Stimulated activated CD4-positive, alpha-beta T cell treated with anti-CD3 and anti-CD28 coated beads, Interleukin-12 subunit alpha, Interleukin-12 subunit beta, amount 100 ng/mL, for 4 hours (primary cell): ENCODE measurements at places on chromosomes 7 and 10.

DNA sequence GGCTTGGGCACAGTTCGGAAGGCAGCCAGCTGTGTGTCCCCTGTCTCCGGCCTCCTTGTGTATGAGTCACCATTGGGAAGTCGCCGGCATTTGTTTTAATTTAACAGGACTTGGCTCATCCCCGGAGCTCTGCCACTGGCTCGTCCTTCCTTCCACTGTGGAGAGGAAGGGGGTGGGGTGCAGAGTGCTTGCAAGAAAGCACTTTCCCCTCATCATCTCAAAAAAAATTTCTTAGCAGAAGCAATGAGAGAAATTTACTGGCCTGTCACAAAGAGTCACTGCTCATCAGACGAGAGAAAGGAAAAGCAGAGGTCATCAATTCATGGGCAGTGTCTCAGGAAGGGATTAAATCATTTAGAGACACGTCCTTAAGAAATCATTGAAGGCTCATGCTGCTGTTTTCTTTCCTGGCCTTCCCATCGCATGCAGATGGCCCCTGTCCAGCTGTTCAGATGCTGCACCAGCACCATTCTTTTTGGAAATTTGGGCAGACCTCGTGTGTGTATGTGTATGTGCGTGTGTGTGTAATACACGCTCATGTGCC, 93.3 kb downstream of the BMS1 start:
- DNase-seq: no peak

DNA sequence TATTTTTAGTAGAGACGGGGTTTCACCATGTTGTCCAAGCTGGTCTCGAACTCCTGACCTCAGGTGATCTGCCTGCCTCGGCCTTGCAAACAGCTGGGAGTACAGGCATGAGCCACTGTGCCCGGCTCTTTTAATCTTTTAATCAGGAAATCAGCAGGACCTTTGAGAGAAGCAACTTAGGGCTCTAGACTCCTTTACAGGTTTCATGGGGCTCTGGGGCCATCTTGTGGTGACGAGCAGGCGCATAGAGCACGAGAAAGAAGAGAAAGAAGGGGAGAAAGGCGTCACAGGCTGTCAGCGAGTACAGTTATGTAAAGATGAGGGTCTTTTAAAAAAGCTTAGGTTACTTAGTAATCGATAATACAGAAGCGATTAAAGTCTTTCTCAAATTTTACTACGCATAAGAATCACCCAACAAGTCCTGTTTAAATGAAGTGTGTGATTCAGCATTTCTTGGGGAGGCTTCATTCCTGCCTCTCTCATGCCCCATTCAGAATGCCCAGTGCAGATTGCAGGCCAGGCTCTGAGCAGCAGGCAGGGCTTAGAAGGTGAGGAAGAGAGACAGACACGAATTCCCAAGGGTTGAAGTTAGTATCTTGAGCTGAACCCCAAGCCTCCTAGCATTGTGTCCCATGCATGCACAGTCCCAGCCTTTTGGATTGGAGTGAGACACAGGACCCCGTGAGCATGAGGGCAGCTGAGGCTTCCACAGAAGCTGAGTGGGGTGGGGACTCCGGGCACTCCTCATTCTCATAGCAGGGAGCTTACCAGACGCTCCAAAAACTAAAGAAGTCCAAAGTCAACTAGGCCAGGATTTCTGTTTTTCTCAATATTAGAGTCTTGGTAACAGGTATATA, 23.6 kb upstream of the PFKP start:
- DNase-seq: peak; percentile 47

- DNase-seq: no peak
Measured at GRCh38 chr7:111363099-111363498, 199.2 kb downstream of the IMMP2L start.

- DNase-seq: no peak
Measured at GRCh38 chr10:86013568-86013967, 353.0 kb downstream of the GRID1 start.

- DNase-seq: no peak
Measured at GRCh38 chr7:83934118-83934734, 260.4 kb downstream of the SEMA3A start.

DNA sequence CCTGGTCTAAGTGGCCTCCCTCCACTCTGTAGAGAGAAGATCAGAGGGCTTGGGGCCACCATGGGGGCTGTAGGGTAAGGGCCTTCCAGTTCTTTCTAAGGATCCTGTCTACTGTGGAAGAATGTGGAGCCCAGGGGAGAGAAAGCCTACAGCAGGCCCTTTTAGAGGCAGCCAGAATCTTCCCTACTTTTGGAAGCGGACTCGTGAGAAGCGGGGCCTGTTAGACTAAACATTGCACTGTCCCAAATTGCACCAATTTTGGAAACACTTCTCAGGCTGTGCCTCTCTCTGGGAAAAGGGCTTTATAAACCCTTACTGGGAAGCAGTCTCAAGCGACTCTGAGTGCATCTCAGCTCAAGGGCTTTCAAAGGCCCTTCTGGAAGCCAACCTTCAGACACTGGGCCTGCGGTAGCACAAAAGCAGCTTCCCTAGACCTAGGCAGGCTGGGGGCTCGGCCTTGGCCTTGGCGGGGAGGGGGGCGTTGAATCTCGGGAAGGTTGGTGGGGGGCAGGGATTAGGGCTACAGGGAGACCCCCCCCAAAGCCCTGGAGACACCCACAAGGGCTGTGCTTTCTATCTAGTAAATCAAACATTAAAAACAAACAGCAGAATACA, 298.1 kb downstream of the GFRA1 start:
- no peak for DNase-seq

DNA sequence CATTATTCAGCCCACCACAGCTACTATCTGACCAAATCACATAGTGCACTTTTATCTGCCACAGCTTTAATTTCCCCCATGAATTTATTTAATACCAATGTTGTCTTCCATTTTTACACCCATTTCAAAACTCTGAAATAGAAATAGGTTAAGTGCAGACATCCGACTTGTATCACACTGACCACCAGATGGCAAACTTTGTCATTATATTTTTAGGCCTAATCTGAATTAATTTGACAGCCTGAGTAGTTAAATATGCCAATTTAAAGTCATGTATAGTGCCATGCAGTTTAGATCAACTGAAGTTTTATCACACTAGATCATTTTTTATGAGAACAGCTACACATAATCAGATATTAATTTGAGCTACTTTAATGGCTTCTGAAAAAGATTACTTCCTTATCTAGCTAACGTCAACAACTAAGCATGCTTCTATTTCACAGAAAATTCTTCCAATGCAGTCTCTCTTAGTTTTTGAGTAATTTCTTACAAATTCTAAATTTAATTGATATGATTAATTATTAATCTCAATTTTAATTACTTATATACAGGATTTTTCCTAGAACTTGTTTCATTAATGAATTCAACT, 566.4 kb downstream of the GFRA1 start:
- no peak for DNase-seq

DNA sequence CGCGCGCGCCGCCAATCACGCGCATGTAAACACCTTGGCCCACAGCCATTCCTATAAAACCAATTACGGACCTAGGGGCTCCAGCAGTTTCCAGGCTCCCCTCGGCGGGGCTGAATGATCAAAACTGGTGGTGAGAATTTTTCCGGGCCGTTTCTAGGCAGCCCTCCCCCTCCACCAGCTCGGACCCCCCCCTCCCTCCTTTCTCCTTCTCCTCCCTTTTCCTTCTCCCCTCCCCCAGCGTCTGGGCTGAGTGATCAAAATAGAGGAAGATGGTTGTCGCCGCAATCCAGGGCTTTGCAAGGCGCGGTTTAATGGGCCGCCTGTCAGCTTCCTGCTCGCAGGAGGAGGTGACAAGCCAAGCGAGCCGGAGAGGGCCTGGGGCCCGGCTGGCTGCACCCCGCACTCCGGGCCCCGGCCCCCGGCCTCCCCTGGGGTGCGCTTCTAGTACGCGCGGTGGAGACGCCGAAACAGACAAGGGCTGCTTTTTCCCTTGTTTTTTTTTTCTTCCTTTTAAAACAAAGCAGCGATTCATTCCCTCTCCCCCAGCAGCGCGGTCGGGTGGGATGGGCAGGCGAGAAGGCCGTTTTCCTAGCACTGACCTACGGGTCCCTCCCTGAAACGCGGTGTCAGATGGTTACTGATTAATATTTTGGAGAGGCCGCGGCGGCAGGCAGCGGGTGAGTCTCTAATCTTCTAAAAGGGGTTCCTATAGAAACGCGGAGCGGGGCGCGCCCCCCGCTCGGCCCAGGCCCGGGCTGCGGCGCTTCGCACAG, 528 bp upstream of the TNRC18 start:
- DNase-seq: no peak

DNA sequence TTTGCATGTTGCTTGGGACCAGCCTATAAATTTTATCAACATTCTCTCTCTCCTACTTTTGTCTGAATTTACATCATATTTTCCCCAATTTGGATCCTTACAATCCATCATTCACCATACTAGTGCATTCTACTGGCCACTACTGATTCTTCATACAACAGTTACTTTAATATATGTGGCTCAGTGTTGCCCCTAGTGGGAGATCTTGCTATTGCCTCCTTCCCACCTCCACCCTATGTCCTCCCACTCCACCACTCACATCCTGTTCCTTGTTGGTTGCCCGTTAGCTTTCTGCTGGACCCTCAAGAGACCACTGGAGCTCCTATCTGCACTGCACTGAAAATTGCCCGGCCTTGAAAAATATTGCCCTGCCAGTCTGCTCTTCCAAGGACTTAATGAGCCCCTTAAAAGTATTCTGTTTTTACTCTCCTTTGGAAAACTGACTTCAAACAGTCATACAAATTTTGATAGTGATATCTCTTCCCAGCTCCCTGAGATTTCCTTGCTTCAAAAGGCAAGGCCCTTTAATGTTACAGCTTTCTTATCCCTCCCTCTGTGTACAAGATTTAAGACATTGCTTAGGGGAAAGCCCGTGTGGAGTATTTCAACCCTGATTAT, 243.2 kb upstream of the TMEM229A start:
- no peak for DNase-seq

DNA sequence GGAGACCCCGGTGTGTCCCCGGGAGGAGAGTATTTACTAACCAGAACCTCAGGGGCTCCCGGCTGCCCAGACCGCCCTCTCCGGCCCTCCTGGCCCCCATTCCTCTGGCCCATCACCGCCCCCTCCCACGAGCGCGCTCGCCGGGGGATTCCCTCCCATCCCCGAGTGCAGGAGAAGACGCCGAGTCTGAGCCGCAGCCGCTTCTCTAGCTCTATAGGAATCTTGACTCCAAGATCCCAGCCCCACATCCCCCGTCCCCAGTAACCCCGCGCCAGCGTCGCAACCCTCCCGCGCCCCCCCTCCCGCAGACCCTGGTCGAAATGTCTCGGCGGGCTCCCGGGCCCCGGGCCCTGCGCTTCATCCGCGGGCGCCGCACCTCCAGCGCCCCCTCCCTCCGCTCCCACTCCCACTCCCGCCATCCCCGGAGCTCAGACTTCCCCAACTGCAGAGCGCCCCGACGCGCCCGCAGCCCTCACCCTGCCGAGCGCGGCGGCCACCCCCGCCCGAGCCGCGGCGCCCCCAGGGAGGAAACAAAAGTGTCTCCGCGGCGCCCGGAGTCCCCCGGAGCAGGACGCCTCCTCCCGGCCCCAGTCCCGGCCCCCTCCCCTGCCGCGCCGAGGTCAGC, 541 bp downstream of the ELMO1 start:
- peak; percentile 46 for DNase-seq
